Mesothelial cell of epicardium (in vitro differentiated cells): ENCODE measurements at places on chromosomes 2 and 18. TPM values are rescaled to one million over a fixed set of nuclear protein-coding genes. Genes with fewer than 3 reads are reported as not detected.

DNA sequence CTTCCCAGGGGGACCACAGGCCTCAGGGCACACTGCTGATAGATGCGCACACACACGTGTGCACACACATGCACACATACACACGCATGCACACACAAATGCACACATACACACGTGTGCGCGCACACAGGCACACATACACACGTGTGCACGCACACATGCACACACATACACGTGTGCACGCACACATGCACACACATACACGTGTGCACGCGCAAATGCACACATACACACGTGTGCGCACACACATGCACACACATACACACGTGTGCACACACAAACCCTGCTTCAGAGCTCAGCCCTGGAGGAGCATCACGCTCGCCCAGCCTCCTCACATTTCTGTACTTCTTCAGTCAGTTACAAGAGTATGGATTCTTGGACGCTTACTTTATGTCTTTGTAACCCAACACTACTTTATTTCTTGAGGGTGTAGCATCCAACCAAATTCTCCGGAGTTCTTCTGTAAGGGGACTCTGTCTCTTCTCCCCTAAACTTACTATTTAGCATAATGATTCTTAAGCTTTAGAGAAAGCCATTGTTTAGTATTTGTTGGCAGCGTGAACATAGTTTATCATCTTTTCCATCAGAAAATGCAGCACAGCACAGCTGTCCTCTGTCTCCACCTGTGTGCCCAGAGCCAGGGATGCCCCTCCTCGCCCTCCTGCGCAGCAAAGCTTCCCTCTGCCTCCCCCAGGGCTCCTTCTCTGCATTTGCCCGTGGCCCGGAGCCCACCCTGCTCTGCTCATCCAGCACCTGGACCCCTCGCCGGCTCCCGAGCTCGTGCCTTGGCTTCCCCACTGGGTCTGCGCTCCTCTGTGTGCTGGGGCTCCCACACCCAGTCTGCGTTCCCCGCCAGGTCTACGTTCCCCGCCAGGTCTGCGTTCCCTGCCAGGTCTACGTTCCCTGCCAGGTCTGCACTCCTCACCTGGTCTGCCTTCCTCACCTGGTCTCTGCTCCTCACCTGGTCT is 74.4 kb upstream of the CTDP1 start:
- H3K4me3 ChIP-seq, result no peak overlapping the region
- H3K27me3 ChIP-seq, result peaks cover 2% of the 10 kb centered on the region
- peaks cover 14% of the 10 kb centered on the region for H3K4me1 ChIP-seq
- H3K36me3 ChIP-seq, result no peaks in the 10 kb centered on the region
- no peak overlapping the region for H3K27ac ChIP-seq

- H3K36me3 ChIP-seq, result peaks cover 33% of the 10 kb centered on the region
- no peak for DNase-seq
- H3K4me3 ChIP-seq, result no peak overlapping the region
These were observed 78.9 kb upstream of the LMAN1 start for GRCh38 chr18:59437851-59438569.

Gene STEAP3
- 0.89 to 0.94 TPM (median 0.93 TPM) in 3 replicates for total RNA-seq

DNA sequence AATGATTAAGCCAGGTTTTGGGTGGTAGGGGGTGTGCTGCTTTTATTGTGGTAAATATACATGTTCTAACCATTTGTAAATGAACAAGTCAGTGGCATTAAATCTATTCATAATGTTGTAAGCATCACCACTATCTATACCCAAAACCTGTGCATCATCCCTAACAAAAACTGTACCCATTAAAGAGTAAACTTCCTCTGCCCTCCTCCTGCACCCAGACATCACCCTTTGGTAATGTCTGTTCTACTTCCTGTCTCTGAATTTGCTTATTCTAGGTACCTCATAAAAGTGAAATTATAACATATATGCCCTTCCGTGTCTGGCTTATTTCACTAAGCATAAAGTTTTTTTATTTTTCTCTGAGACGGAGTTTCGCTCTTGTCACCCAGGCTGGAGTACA is 14.1 kb downstream of the RIF1 start:
- H3K27ac ChIP-seq, result no peak overlapping the region
- H3K27me3 ChIP-seq, result no peaks in the 10 kb centered on the region
- no peak overlapping the region for H3K4me3 ChIP-seq

GRCh38 chr2:208046686-208047085 is 21.4 kb upstream of the PLEKHM3 start:
- H3K36me3 ChIP-seq, result no peaks in the 10 kb centered on the region
- no peak overlapping the region for H3K4me3 ChIP-seq
- H3K27me3 ChIP-seq, result no peaks in the 10 kb centered on the region
- H3K27ac ChIP-seq, result no peak overlapping the region

DNA sequence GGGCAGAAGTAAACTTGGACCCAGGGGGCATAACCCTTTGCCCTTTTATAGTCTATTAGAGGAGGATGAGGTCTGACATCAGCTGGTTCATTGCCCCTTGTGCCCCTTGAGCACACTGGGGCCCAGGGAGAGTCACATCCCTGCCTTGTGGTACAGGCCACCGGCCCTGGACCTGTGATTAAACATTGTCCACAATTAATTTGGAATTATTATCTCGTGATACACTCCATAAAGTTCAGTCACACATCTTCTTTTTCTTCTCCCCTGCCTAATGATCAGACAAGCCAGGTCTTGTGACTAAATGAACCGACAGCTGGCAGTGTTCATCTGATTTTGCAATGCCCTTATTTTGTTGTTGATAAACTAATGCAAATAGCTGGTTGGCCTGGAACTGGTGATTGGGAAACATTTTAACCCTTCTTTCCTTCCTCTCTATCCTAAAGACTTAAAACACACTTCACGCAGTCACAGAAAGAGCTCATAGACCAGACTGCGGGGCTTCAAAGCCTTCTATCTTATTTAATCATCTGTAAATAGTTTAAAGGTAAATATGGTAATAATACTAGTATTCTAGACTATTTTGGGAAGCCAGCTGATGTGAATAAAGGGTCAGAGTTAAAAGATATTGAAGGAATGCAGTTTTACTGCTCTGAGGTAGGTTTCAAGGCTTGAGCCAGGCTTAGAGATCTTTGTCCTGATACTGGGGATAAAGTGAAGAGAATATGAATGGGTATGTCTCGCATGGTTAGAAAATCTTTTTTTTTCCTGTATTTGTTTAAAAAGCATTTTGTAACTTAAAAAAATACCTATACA is 13.4 kb downstream of the IL1R1 start:
- H3K36me3 ChIP-seq, result peaks cover 23% of the 10 kb centered on the region
- peaks cover 51% of the 10 kb centered on the region for H3K4me1 ChIP-seq
- no peaks in the 10 kb centered on the region for H3K27me3 ChIP-seq
- no peak for DNase-seq

- H3K27ac ChIP-seq, result no peak overlapping the region
- H3K4me3 ChIP-seq, result peak overlapping the region; percentile 79
- H3K4me1 ChIP-seq, result peaks cover 11% of the 10 kb centered on the region
- H3K36me3 ChIP-seq, result no peaks in the 10 kb centered on the region
- peaks cover 77% of the 10 kb centered on the region for H3K27me3 ChIP-seq
- DNase-seq, result no peak
These were observed 1.6 kb downstream of the PLCL1 start for GRCh38 chr2:197805715-197806633.

DNA sequence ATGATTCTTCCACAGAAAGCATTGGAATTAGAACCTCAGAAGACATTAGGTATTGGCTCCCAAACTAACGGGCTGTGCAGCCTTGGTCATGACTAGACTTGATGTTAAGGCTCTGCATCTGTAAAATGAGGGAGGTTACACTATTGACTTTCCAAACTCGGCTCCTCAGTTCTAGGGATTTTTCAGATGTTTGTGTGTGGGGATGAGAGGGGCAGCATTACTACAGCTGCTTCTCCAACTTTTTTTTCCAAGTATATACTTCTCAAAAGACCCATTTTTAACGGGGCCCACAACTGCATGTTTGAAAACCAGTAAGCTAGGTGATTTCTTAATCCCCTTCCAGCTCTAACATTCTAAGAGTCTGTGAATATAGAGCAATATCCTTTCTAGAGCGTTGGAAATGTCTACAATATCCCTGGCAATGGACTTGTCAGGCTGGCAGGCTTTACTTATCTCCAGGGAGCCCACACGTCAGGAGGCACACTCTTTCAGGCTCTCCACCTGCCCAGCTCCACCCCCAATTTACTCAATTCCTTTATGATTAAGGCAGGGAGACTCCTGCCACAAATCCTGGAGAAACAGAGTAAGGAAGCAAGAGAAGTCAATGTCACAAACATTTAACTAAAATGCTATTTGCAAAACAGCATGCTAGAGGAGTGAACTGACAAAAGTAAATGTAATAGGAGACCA is 844 bp upstream of the MPV17 start:
- no peak for DNase-seq
- H3K27me3 ChIP-seq, result no peaks in the 10 kb centered on the region
- peaks cover 14% of the 10 kb centered on the region for H3K4me1 ChIP-seq
- H3K36me3 ChIP-seq, result peaks cover 19% of the 10 kb centered on the region

DNA sequence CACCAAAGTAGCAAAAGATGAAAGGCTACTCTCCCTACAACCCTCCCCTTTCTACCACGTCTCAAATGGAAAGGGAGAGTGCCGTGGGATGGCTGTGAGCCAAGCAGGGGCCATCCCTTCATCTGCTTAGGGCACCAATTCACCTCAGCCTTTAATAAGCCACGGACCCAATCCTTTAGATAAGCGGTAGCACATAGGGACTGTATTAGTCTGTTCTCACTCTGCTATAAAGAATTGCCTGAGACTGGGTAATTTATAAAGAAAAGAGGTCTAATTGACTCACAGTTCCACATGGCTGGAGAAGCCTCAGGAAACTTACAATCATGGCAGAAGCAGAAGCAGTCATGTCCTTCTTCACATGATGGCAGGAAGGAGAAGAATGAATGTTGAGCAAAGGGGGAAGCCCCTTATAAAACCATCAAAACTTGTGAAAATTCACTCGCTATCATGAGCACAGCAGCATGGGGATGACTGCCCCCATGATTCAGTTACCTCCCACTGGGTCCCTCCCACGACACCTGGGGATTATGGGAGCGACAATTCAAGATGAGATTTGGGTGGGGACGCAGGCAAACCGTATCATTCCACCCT is 85.9 kb upstream of the IL1R2 start:
- H3K36me3 ChIP-seq, result no peaks in the 10 kb centered on the region
- H3K4me1 ChIP-seq, result no peaks in the 10 kb centered on the region
- no peak overlapping the region for H3K27ac ChIP-seq
- H3K4me3 ChIP-seq, result no peak overlapping the region

Gene HOXD8
- total RNA-seq, result 0.29 to 0.58 TPM (median 0.40 TPM) in 3 replicates

GRCh38 chr2:191860760-191861466 is 14.0 kb upstream of the CAVIN2 start:
- H3K27ac ChIP-seq, result no peak overlapping the region
- H3K27me3 ChIP-seq, result no peaks in the 10 kb centered on the region
- peaks cover 3% of the 10 kb centered on the region for H3K36me3 ChIP-seq

DNA sequence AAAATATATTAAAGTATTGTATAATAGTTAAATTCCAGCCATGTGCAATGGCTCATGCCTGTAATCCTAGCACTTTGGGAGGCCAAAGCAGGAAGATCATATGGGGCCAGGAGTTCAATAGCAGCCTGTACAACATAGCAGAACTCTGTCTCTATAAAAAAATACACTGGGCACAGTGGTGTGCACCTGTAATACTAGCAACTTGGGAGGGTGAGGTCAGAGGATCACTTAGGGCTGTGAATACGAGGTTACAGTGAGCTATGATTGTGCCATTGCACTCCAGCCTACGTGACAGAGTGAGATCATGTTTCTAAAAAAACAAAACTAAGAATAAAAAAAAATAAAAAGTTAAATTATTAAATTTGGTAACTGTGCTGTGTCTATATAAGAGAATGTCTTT is 36.1 kb downstream of the ZRANB3 start:
- H3K36me3 ChIP-seq, result peaks cover 50% of the 10 kb centered on the region
- H3K27me3 ChIP-seq, result no peaks in the 10 kb centered on the region
- DNase-seq, result no peak

DNA sequence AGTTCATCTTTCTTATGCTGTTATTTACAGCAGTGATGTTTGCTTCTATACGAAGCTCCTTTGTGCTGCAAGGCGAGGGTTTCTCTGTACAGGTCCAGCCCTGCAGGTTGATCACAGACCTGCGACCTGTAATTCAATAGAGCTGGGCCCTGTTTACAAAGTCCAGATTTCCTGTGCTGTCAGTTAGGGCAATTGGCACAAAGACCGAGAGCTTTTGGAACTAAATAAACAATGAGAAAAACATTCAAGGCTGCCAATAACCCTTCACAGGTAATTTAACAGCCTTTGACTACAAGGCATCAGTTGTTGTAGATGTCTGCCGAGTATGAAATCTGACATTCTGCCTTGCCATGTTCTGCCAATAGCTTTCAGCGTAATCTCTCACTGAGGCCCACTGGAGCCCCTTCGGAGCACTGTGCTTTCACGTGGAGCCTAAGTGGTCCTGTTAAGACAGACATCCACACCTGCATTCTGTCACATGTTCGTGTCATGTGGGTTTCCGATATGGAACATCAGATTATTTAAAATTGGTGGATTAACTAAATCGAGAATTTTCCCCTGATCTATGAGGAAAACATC is 232.5 kb downstream of the PTGR3 start:
- DNase-seq, result no peak
- H3K36me3 ChIP-seq, result no peaks in the 10 kb centered on the region
- H3K4me3 ChIP-seq, result no peak overlapping the region

DNA sequence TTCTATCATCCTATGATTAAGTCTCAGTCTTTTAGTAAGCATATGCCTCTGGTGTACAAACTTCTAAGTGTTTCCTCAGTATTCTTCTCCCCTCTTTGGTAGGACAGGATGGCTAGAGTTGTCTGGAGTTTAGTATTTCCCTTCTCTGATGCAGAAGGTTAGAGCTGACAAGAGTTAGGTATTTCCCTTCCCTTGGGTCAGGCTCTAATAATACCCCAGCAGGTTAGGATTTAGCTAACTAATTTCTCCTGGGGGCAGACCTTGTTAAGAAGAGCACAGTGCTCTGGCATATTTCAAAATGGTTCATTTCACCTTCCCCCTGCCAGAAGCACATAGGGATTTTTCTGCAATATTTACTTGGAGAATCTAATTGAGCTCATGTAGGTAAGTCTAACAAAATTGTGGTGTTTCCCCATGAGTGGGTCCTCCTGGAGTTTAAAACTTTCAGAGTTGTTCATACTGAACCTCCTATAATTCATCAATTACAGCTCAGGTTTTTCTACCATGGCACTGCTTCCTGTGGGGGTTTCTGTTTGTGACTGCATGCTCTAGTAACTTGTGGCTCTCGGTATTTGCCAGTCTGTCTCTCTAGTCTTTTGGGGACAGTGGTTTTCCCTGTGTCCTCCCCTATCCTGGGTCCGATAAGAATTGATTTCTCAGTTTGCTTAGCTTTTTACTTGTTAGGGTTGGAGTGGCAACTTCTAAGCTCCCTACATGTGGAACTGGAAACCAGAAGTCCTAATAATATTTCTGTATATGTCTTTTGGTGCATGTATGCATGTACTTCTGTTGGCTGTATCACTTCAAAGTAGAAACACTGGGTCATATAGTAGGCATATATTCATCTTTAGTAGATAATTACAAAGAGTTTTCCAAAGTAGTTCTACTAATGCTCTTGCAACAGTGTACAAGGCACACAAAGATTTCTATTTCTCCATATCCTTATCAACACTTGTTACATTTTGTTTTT is 77.7 kb downstream of the GDF7 start:
- no peaks in the 10 kb centered on the region for H3K27me3 ChIP-seq
- H3K4me3 ChIP-seq, result no peak overlapping the region
- H3K4me1 ChIP-seq, result peaks cover 14% of the 10 kb centered on the region

Gene CYTIP
- 0.38 TPM in 1 of 3 replicates, not detected in the others for total RNA-seq
